Panc1 (cell line): ENCODE measurements at places on chromosomes 3 and 15. TPM values are rescaled to one million over a fixed set of nuclear protein-coding genes. Genes with fewer than 3 reads are reported as not detected.

SCN11A gene
- not detected for total RNA-seq

- DNase-seq = no peak
These were observed 47.5 kb downstream of the SRGAP3 start for GRCh38 chr3:9201955-9202354.

SMAD6 gene
- total RNA-seq = 45.9 TPM

SCN5A gene
- 0.69 TPM for total RNA-seq

GRCh38 chr3:151916781-151917180 lies 43.3 kb downstream of the SUCNR1 start:
- no peak for DNase-seq

GRCh38 chr3:174110761-174111160 lies 713.2 kb downstream of the NLGN1 start:
- DNase-seq = no peak

GRCh38 chr15:45523166-45523460 lies 558 bp upstream of the SLC30A4 start:
- no peak for DNase-seq

GRCh38 chr3:187739094-187739560 lies 6.1 kb downstream of the BCL6 start:
- DNase-seq = no peak

ITGB5 gene
- total RNA-seq = 446 TPM

DUOX2 gene
- total RNA-seq = 0.08 TPM

SPTBN5 gene
- 2.1 TPM for total RNA-seq

CHL1 gene
- total RNA-seq = not detected

DNA sequence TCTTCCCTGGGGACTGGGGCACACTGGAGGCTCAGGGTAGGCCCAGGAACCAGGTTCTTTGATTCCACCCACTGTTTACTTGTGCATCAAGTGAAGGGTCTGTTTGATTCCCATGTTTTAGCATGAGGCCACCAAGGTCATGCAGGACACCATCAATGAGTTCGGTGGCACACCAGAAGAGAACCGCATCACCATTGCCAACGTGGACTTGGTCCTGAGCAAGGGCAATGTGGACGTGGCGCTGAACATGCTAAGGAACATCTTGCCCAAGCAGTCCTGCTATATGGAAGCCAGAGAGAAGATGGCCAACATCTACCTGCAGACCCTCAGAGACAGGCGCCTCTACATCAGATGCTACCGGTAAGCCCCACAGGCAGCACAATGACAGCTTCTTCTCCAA lies 21.5 kb downstream of the TTC21A start:
- DNase-seq = no peak

DNA sequence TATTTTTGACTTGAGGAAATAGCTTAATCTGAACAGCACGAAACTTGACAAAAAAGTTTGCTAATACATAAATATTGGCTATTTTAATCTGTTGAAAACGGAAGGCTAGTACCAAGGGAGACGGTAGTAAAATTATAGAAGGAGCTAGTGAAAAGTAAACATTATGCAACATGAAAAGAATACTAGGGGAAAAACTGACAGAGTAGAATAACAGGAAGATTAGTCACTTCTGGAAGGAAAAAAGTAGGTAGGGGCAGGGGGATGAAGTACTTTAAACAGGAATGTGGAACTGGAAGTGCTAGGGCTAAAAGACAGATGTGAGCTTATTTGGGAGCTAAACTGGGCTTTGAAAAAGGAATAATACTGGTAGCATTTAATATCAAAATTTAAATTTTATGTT lies 60.1 kb downstream of the MBNL1 start:
- peak; percentile 71 for DNase-seq

GRCh38 chr3:184907681-184908649 lies 96.0 kb downstream of the VPS8 start:
- no peak for DNase-seq

DNA sequence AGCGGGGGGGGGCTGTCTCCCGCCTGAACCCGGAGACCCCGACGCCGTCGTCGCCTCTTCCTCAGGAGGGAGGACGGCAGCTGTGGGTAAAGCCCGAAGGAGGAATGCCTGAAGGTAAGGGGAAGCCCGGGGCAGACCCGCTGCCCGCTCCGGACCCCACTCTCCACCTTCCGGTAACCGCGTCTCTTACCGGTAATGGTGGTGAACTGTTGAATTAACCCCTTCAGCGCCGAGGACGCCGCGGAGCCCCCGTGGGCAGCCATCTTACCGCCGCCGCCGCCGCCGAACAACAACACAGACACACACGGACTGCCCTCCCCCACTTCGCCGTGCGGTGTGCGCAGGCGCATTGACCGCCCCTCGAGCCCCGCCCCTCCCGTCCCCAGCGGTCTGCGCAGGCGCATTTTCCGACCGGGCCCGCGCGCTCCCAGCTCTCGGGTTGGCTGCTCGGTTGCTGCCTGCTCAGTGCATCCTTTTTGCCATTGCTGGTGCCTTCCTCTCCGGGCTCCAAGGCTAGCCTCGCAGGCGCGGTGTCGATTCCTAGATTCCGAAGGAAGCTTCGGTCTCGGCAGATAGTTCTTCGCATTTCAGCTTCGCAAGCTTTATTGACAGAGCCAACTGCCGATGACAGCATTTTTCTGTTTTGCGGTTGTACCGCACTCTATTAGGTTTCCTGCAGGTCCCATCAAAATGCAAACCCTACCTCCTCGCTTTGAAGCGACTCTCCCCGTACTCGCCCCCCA lies at the start of gene UBXN7:
Gene UBXN7 (minus strand): TSS at position 291 of the 743 bp plus-strand sequence. CDS start 28 bp downstream, at position 263.
- peak; percentile 75 for DNase-seq

- no peak for DNase-seq
These were observed 32.9 kb downstream of the IL16 start for GRCh38 chr15:81229586-81229985.
